ENCODE measurements at places on chromosomes 13 and 19.

- no peak for DNase-seq
Measured at GRCh38 chr19:18667531-18668251, 15.8 kb upstream of the CRTC1 start.

DNA sequence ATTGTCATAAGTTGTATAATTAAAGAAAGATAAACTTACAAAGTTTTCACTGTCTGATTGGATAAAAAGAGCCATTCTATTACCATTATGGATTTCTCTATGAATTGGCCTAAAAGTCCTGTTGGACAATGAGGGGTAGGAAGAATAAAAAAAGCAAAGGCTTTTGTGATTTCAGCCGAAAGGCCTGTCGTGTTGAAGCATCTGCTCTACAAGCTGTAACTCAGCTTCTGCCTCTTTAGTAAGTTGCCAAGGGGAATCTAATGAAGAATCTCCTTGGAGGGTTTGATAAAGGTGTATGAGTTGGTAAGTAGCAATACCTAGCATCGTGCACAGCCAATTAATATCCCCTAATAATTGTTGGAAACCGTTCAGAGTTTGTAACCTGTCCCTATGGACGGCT is 25.2 kb upstream of the ERVV-1 start:
- DNase-seq = no peak

DNA sequence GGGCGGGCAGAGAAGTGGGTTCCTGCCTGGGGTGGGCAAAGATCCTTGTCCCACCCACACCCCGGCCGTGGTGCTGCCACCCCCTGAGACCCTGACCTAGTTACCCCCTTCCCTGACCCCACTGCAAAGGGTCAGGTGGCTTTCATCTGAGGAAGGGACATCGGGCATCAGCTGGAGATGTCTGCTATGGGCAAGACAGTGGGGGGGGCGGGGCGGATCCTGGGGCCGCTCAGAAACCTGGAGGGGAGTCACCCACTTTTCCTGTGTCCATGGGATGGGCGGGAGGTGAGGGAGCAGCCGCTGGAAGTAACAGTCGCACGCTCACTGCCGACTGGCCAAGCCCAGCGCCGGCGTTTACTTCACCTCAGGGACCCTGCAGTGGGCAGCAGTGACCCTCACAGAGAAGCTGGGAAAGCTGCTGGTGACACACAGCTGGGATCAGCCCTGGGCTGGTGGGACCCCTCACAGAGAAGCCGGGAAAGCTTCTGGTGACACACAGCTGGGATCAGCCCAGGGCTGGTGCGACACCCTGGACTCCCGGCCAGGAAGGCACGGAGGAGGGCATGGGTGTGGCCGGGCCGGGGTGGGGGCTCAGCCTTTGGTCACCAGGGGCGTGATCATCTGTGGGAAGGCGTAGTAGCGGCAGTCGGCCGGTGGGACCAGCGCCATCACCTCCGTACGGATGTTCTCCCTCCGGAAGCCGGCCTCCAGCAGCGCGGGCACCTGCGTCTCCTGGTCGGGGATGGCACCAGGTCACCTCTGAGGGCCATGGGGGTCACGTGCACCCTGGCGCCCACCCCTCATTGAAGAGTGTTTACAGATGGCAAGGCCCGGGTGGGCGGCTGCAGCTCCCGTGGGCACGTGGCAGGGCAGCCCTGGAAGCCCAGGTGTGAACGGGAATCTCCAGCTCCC is 4.3 kb downstream of the GAMT start:
- DNase-seq = no peak

- DNase-seq = no peak
Measured at GRCh38 chr19:41377977-41378709, 1.8 kb downstream of the TMEM91 start.

DNA sequence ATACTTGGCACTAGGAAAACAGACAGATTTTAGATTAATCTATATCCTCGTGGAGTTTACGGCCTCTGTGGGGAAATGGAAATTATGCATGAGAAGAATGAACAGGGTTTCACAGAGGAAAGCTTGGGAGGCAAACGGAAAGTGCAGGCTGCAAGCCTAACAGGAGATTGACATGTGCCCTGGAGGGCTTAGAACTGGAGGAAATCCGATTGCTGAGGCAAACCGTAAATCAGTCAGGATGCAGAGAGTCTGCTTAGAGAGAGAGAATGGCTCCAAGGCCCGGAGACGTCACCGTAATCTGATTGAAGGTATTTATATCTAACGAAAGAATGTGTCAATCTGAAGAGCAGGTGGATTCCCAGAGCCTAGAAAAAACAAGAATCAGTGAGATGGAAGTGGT is 143.2 kb downstream of the KATNAL1 start:
- no peak for DNase-seq

DNA sequence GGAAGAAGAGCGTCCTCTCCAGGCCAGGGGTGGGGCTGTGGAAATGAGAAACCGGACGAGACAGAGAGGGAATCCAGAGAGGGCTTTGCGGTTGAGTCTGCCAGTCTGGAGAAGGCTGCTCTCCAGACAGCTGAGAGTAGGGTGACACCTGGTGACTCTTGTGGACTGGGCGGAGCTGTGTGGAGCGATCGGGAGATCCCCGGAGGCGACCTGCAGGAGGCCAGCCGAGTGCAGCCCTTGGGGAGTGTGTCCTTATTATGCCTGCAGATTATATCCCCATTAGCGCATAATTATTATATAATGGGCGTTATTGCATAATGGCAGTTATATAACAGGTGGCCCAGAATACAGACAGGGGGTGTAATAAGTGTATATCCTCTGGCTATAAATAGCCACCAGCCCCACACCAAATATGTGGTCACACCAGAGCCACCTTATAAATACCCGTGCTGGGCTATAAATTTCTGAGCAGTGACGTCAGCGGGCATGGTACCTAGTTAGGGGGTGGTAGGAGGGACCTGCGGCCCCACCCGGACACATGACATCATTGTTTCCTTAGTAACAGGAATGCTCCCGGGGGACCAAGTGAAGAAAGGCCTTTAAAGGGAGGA is 41.2 kb downstream of the NFIX start:
- no peak for DNase-seq

DNA sequence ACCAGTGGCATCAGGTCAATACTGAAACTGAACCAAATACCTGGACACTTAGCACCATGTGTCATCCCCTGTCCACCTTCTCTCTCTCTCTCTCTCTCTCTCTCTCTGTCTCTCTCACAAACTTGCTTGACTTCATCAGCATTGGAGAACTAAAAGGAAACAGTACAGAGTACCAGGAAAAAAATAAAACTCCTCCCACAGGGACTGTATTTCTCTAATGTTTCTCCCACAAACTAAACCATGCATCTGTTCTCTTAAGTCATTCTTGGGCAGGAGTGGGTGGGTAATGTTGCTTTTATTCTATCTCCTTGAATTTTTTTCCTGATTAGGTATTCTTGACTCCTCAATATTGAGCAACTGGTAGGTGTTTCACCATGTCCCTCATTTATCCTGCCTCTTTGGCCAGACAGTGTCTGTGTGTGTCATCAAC is 112.9 kb upstream of the CACNA1A start:
- DNase-seq = no peak
